ENCODE measurements at places on chromosomes 7 and 10.

- DNase-seq: peak; percentile 83
Observed at GRCh38 chr10:131743190-131744151, 157.3 kb upstream of the PPP2R2D start.

DNA sequence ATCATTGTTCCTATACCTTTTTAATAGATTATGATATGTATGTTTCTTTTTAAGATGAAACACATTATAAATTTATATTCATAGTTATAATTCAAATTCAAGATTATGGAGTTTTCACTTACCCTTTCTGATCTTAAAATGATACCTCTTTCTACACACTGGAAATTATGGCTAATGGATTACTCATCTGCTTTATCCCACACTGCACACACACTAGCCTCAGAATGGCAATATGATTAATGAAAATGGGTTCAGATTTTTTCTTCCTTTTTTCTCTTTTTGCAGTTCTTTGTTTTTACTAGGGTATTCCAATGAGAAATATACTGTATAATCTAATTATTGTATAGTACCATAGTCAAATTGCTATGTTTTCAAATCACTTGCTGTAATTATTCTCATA lies 82.3 kb upstream of the FZD1 start:
- DNase-seq: no peak

GRCh38 chr10:124646483-124647352 lies 97.5 kb downstream of the FAM53B start:
- DNase-seq: no peak

DNA sequence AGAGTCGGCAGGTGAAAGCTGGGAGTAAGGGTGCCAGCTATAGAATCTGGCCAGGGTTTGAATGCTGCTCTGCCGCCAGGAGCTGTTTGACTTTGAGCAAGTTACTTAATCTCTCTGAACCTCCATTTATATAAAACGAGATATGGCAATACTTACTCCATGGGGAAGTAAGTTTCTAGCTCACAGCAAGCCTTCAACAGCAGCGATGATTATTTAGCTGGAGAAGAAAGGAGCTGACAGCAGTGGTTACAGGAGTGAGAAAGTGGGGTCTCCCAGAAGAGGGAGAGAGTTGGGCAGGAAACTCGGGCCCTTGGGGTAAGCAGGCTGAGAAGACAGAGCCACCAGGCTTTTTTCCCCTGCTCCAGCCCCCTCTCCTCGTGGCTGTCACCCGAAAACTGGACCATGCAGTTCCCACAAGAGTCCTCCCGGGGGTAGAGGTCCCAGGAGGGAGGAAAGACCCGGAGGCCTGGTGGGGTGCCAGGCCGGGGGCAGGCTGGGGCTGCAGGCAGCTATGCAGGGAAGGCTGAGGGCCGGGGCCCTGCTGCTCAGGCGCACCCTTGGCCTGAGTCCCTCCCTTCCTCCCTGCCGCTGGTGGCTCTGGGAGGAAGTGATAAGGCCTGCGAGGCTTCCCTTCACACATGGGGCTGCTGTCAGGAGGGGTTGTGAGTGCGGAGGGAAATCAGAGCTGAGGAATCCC lies 3.5 kb downstream of the NOS3 start:
- peak; percentile 81 for DNase-seq

GRCh38 chr7:125695626-125696025 lies 766.0 kb upstream of the POT1 start:
- no peak for DNase-seq

DNA sequence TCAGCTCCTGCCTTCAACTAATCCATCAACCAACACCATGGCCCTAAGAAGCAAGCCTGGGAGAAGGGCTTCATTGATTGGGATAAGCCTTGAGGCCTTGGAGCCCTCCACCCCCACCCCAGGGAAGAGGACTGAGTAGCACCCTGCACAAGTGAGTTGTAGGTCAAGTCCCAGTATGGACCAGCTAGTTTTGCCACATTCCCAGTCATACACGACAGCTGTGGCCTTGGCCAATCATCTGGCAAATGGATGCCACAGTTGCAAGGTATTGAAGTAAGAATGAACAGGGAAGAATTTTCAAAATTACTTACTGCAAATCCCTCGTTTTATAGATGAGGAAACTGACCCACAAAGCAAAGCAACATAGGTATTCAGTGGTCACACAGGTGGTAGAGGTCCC lies 109.7 kb downstream of the STRA8 start:
- no peak for DNase-seq

- DNase-seq: no peak
Observed at GRCh38 chr10:47454008-47454779, 29.7 kb downstream of the ANXA8 start.

GRCh38 chr7:88229302-88229995 lies 9.6 kb upstream of the SRI start:
- no peak for DNase-seq

DNA sequence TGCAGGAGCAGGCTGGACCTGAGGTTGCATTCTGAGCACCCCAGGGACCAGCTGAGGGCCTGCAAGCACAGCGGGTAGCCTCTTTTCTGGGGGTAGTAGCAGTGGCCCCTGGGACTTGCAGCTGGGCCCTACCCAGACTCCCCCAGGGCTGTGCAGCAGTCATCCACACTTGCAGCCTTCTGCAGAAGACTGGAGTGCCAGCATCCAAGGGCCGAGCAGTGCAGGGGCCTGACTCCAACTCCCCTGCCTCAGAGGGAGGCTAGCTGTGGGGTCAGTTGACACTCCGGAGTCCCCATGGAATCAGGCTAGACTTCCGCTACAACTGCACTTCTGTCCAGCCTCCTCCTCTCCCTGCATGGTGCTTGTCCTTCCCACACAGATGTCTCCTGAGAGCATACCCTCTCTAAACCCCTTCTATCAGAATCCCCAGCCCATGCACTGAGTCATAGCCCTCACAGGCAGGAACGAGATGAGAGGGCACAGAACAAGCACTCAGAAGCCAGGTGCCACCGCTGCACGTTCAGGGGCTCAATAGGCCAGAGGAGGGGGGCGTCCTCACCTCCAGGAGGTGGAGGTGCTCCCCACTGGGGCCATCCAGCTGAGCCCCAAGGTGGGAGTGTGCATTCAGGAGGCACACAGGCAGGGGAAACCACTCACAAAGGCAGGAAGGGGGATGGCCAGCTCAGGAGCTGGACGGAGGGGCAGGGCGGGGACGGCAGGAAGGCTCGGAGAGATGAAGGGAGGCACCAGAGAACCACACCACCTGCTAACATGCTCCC lies 7.5 kb downstream of the RASGEF1A start:
- DNase-seq: no peak

GRCh38 chr10:106327747-106328146 lies 836.8 kb downstream of the SORCS1 start:
- no peak for DNase-seq

- DNase-seq: no peak
Observed at GRCh38 chr7:36633377-36633776, 90.9 kb downstream of the AOAH start.
